Tibial artery (tissue), 4 donors: ENCODE measurements at places on chromosomes 6 and 20.

GRCh38 chr6:89471287-89471867 is 38.4 kb downstream of the ANKRD6 start:
- no peak for DNase-seq

- DNase-seq, result no peak
Observed at GRCh38 chr6:136181861-136182260, 68.2 kb downstream of the MTFR2 start.

- no peak for DNase-seq
Observed at GRCh38 chr6:82270881-82271635, 23.5 kb upstream of the IBTK start.

DNA sequence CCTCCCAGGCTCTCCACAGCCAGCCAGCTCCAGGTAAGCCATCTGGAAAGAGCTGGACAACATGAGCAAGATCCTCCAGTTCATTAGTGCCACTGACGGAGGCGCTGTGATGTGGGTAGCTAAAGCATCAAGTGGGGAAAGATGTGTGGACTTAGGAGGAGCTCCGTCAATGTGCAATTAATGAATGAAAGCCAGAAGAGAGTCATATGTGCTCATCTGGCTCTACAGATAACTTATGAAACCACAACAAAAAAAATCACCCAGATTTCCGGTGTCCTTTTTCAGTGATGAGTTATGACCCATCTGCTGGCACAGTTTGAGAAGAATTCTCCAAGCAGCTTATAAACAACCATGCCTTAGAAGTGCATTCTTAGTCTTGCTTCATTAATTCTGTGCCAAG is 311.7 kb upstream of the PLCB4 start:
- no peak for DNase-seq

- no peak for DNase-seq
Observed at GRCh38 chr20:61303675-61304074, 51.6 kb downstream of the CDH4 start.

GRCh38 chr6:26033941-26034354 is 53.3 kb upstream of the HFE start:
- no peak for DNase-seq

GRCh38 chr6:39441301-39441700 is 118.8 kb upstream of the KCNK16 start:
- DNase-seq, result no peak

DNA sequence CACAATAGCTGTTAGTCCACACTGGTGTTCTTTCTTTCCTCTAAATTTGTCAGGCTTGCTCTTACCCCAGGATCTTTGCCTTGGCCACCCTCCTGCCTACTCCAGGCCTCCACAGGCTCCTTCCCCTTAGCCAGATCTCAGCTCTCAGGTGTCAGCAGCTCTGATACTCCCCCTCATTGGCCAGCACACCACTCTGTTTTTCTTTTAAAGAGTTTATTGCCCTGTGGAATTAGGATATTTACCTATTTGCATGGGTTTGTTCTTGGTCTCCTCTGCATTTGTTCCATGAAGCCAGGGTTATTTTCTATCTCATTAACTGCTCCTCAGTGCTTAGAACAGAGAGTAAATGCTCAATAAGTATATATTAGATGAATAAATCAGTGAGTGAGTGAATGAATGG is 36.8 kb downstream of the GCNT2 start:
- no peak for DNase-seq

DNA sequence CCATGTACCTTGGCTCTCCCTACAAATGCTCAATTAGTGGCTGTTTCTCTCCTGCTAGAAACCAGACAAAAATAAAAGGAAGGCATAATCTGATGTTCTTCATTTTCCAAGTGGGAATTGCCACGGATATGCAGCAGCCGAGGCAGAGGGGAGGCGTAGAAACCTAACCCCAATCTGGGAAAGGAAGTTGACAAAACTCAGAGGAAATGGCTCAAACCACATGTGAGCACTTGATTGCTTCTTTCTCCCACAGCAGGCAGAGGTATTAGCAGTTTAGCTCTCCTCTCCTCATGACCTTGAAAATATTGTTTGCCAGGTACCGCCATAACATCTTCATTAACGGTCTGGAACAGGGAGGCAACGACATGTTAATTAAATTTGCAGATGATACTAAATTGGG is 3.8 kb upstream of the MLN start:
- no peak for DNase-seq

GRCh38 chr6:139407718-139408222 is 33.3 kb upstream of the CITED2 start:
- no peak for DNase-seq

DNA sequence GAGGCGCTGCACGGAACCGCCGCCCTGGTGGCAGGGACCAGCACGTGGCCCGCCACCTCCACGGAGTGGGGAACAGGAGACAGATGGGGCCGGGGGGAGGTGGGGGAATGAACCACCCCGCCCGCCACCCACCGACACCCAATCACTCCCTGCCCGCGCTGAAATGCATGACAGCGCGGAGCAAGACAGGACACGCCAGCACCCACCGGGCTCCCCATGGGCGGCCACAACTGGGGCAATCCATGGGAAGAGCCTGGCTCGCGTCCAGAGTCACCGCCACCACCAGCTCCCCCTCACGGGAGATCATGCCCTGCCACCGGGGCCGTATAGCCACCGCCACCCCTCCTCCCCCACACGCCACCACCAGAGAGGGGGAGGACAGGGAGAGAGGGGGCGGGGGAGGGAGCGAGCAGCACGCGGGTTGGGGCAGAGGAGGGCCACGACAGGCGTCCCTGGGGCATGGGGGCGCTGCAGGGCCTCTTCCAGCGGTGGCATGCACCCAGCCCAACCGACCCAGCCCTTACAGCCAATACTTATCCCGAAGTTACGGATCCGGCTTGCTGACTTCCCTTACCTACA is 744.3 kb upstream of the DEFB115 start:
- no peak for DNase-seq

- no peak for DNase-seq
Observed at GRCh38 chr20:6765469-6766058, 1.9 kb upstream of the BMP2 start.

- DNase-seq, result no peak
Observed at GRCh38 chr20:33015114-33015484, 7.6 kb downstream of the BPIFB2 start.

DNA sequence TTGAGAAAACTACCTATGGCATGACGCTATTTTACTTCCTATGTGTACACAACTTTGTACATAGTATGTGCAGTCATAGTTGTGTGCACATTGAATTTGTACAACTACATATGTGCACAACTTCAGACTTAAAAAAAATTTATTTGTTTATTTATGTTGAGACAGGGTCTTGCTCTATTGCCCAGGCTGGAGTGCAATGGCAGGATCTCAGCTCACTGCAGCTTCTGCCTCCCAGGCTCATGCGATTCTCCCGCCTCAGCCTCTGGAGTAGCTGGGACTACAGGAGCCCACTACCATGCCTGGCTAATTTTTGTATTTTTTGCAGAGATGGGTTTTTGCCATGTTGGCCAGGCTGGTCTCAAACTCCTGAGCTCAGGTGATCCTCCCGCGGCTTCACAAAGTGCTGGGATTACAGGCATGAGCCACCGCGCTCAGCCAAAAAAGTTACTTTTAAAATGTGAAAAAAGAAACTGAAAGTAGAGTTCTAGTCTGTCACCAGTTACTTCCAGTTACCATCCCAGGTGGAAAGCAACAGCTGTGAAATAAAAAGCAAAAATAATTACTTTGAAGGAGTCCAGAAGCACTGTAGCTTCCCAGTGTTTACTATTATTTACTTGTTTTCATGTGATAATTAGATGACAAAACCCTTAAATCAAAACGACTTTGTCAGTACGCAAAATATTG is 1.7 kb upstream of the ZKSCAN8 start:
- DNase-seq, result no peak

- no peak for DNase-seq
Observed at GRCh38 chr6:39102071-39102820, 12.7 kb downstream of the SAYSD1 start.

- DNase-seq, result no peak
Observed at GRCh38 chr6:28209753-28210535, 15.1 kb upstream of the ZSCAN9 start.
